ENCODE measurements at places on chromosomes 6 and 20. TPM values are rescaled to one million over a fixed set of nuclear protein-coding genes. Genes with fewer than 3 reads are reported as not detected.

Gene SLC13A3
- polyA plus RNA-seq = 3.3 TPM

Gene PLA2G7
- polyA plus RNA-seq = 0.35 TPM

Gene HLA-F
- polyA plus RNA-seq = 5.8 TPM

Gene PPP1R3D
- 4.6 TPM for polyA plus RNA-seq

Gene GRM4
- polyA plus RNA-seq = 2.2 TPM

Gene UNC5CL
- polyA plus RNA-seq = 3.1 TPM

Gene LY6G6C
- polyA plus RNA-seq = 0.62 TPM

Gene MYH7B
- polyA plus RNA-seq = 114 TPM

All from forelimb muscle (tissue), 1 donor.